HFF-Myc (cell line): ENCODE measurements at places on chromosomes 16 and 17.

GRCh38 chr17:7846063-7846735 is 8.7 kb upstream of the TMEM88 start:
- no peak for DNase-seq

GRCh38 chr16:81350306-81350615 is 35.5 kb downstream of the GAN start:
- no peak for DNase-seq

- no peak for DNase-seq
Measured at GRCh38 chr16:66346221-66346620, 20.3 kb upstream of the CDH5 start.

GRCh38 chr17:61009663-61010062 is 332.0 kb downstream of the BCAS3 start:
- DNase-seq: no peak

DNA sequence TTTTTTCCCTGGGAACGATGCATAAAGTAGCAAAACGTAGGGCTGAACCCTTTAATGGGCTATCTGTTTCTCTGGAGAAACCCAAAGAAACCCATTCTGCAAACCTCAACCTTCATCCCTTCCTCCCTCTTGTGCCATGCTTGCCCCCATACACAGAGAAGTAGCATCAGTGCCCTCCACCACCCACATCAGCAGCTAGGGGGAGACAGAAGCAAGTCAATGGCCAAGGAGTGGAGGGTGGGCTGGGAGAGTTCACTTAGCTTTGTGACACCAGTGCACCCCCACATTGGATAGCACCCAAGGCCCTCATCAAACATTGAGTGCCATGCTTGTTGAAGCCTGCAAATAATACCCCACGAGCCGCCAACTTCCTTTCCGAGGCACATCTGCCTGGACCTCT is 282.4 kb downstream of the ABCC12 start:
- no peak for DNase-seq
